CD4-positive, alpha-beta T cell treated with Interleukin-17A for 4 hours (primary cell): ENCODE measurements at places on chromosomes 7 and 10.

GRCh38 chr7:158765020-158765419 lies 60.4 kb upstream of the NCAPG2 start:
- DNase-seq, result no peak

GRCh38 chr7:95843286-95843685 lies 70.9 kb downstream of the DYNC1I1 start:
- DNase-seq, result no peak

DNA sequence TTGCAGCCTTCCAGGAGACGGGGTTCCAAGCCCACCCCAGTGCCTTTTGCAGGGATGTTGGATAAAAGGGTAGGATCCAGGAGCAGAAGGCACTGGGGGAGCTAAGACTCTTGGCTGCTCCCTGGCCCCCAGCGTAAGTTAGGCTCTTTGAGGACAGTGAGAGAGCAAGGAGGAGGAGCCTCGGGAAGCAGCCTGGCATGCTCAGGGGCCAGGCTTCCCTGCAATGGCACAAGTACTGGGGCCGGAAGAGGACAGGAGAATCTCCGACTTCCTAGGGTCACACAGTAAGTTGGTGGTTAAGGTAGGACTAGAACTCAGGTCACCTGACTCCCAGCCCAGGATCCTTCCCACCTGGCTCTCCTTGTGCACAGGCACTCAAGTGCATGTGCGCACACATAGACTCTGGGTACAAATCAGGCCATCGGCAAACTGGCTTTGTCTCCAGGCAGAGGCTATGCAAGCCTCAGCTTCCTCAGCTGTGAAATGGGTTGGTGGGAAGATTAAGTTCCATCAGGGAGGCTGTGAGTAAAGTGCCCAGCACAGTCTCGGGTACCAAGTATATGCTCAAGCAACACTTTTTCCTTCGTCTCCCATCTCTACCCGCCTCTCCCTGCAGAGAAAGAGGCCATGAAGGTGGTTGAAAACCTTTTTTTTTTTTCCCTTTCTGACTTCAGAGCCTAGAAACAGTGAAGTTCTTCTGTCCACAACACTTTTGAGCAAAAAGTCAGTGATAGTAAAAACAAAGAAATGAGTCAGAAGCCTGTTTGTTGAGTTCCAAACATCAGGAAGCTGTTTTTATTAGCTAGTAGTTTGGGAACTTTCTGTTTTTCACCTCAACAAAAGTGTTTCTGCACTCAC lies 79.1 kb downstream of the NEURL1 start:
- no peak for DNase-seq

DNA sequence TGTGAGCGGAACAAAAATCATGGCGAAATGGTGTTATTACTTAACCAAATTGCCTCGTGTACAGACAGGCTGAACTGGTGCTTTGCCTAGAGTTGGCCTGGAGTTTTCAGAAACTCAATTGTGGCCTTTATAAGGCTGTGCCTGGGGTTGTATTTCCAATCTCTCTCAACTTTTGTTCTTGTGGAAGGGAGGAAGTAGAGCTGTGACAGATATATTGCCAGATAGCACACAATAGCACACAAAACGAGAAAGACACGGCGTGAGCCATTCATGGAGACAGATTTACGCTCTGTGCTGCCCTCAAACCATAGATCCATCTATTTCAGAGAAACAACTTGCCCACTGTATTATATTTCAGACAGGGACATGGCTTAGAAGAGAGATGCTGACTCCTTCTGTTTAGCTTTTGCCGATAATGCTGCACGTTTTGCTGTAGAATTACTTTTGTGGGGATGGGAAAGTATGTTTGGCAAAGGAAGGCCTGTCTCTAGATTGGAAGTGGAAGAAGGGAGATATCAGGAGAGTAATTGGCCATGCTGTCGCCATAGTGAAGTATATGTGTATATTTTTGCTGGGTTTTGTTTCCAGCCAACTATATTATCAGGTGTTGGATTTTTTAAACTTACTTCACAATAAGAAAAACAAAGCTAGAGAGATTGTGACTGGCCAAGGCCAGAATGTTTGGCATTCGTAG lies 80.4 kb downstream of the AUTS2 start:
- no peak for DNase-seq

DNA sequence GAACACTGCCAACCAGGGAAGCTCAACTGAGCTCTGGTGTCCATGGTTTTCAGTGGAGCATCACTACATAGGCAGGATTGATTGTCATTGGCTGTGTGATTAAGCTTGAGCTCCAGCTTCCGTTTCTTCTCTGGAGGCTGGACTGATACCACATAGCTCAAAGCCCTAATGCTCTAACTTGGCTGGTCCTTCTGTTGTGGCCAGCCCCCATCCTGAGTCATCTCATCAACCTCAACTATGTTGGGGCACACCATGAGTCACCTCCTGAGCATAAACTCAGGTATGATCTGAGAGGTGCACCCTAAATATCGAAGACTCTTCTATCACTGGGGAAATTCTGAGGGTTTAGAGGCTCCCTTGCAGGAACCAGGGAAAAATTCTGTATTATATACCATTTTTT lies 114.5 kb upstream of the INHBA start:
- DNase-seq, result no peak

- DNase-seq, result no peak
These were observed 611.8 kb downstream of the SORCS3 start for GRCh38 chr10:105252911-105253310.

DNA sequence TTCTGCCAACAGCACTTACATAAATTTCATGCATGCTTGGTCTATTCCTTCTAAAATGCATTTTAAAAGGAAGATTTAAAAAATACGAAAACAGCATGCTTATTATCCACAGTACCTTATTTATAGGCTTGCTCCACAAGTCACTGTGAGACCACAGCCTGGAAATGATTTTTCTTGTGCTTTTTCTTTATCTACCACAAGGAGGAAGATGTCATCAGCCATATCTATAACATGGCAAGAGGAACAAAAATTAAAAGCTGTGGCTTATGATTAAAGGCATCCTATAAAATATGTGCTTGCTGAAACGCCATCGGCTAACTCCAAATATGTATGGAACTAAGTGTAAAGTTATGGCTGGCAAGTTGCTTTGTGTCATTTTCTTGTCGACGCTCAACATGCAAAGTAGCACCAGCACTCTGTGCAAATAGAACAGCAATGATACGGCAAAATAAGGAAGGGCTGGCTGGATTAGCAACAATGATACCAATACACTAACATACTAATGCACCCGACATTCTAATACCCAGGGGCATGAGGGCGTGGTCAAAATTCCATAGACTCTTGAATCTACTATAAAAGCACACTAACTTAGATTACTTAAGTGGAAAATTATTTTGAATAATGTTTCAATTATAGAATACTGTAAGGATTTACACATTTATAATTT lies 41.2 kb upstream of the AKR1E2 start:
- no peak for DNase-seq

- no peak for DNase-seq
These were observed 2.1 kb upstream of the TMEM120A start for GRCh38 chr7:75996476-75996875.

DNA sequence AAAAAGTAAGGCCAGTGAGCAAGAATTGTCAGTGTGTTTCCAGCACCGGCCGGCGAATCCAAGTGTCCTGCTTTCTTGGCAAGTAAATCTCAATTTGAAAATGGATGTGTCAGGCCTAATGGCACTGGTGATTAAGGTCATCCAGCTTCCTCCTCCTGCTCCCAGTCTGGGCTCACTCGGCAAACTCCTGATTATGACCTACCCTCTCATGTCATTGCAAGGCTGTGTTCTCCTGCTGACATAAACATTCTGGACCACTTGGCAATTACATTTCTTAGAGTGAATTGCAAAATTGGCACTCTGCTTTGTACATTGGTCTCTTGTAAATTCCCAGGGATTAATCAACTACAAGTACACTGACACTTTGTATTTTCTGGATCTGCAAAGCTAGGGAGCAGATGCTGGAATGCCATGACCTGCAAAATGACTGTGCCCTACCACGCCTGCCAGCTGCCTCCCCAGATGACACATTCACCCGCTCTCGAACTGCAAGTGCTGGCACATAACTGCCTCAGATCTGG lies 473.8 kb downstream of the KIF20B start:
- no peak for DNase-seq

DNA sequence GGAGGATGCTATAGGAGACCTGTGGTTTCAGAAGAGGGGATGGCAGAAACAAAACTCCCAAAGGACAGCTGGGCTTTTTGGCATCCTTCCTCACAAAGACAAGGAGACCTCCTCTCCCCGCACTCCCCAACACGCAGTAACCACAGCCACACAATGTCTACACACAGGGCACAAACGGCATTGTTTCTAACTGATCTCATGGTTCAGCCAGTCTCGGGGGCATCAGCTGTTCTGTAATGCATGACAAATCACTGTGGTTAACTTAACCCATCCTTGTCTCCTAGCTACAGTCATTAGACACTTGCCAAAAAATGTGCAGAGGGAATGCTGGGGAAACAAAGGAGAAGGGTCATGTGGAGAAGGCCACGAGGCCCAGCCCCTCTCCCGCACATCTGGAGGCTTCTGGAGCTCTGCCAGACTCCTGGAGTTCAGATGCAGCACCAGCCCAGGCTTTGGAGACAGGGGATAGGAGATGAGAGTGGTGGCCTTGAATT lies 7.6 kb upstream of the ADAMTS14 start:
- DNase-seq, result no peak

- DNase-seq, result no peak
These were observed 30.3 kb upstream of the KBTBD2 start for GRCh38 chr7:32921896-32922295.

DNA sequence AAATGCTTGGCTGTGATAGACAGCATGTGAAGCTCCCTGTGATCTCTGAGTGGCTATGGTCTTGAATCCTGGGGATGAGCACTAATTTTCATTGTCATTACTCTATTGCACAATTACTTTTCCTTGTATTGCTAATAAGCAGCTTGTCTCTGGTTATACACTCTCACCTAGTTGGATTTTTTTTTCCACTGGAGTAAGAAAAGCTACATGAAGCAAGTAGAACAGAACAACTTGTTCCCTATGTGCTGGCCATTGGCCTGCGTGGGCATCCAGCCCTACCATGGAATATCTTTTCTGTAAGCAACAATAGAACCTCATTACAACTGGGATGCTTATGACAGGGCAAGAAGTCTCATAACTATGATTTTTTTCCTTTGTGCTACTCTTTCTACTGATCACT lies 807.4 kb downstream of the TNS3 start:
- DNase-seq, result no peak

GRCh38 chr10:79188154-79188965 lies 119.6 kb downstream of the ZMIZ1 start:
- DNase-seq, result no peak

DNA sequence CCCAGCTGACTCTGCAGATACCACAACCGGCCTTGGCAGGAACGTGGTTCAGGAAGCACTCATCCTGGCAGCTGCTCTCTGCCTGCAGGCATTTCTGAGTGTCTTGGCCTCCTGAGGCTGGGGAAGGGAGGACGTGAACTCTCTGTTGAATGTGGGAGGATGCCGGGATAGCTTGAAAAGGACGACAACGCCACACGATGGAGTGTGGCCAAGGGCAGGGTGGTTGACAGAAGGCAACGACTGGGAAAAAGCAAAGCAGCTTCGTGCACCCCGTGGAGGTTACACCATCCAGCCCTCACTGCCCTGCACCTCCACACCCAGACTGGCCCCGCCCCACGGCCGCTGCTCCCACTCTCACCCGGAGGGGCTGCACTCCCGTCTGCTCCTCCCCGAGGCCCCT lies 466.1 kb upstream of the FOXK1 start:
- no peak for DNase-seq

GRCh38 chr10:24579906-24580305 lies 143.8 kb downstream of the ARHGAP21 start:
- DNase-seq, result no peak

DNA sequence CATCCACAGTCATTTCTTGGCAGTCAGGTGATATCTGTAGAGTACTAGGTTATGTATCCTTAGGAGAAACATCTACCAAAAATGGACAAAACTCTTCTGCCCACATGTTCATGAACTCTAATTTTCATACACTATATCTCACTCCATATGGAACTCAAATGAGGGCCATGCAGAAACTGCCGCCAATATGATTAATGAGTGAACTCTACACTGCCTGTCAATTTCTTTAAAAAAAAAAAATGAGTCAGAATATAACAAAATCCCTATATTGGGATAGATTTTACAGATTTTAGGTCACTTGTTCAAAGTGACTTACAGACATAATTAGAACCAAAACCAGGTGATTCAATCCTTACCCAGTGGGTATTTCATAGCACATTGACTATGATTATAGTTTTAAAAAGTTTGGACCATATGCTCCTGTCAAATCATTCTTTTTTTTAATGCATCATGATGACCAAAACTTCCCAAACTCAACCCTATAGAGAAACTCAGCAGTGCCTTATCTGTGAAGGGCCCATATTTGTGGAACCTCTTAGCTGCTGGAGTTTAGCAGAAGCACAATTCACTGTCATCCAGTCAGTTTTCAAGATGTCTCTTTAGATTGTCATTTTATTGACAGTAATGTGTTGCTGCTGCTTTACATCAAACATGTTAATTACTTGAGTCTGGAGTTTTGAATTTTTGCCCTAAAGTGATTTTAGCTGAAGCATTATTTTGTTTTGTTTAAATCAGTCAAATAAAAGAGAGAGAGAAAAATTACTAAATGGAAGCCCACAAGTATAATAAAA lies 11.1 kb downstream of the LRRN3 start:
- DNase-seq, result no peak

DNA sequence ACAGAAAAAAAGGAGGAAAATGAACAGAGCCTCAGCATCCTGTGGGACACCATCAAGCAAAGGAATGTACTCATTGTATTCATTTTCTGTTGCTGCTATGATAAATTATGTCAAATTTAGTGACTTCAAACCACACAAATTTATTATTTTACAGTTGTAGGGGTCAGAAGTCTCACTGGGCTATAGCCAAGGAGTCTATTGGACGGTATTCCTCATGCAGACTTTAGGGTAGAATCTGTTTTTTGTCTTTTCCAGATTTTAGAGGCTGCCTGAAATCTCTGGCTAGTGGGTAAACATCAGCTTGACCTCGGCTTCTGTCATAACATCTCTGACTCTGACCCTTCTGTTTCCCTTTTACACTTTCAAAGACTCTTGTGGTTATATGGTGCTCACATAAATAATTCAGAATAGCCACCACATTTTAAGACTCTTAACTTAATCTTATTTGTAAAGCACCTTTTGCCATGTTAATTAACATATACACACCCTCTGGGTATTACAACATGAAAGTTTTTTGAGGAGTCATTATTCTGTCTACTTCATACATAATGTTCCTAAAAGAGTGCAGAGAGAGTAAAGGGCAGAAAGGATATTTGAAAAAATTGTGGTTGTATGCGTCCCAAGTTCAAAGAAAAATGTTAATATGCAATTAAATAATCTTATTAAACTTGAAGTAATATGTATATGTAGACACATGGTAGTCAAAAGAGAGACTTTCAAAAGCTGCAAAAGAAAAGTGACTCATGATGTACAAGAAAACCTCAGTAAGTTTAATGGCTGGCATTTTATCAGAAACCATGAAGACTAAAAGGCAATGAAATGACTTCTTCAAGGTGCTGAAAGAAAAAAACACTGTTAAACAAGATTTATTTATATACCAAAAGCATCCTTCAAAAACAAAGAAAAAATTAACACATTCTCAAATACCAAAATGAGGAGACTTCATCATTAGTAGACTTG lies 70.8 kb upstream of the MEOX2 start:
- DNase-seq, result no peak

GRCh38 chr10:130372222-130372621 lies 236.0 kb downstream of the GLRX3 start:
- no peak for DNase-seq
